Type B pancreatic cell (in vitro differentiated cells): ENCODE measurements at places on chromosomes 3 and 15. TPM values are rescaled to one million over a fixed set of nuclear protein-coding genes. Genes with fewer than 3 reads are reported as not detected.

DNA sequence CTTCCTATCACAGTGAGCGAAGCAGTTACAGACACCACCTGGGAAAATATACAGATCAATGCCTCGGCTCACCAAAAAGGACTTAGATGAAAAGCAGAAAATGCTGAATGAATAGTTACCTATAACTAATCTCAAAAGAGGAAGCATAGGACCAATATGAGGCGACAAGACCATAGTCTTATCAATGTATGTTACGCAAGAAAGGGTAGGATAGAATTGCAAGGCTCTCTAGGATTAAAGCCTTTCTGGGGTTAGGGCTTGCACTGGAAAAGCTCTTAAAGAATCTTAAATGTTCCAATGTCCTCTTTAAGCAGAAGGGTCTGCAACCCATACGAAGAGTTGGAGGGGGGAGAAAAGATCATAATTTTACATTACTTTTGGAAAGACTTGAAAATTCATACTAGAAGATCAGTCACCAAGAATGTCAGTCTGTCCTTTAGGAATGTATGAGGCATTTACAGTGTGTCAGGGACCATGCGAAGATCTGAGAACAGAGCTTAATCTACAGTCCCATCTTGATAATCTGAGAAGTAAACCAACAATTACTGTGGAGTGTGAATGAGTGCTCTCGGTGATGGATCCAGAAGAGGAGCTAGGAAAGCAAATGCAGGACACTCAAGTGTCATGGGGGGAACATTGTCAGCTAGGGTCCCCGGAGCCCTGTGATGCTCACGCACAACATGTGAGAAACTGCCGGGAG is 185.9 kb downstream of the GREM1 start:
- no peak for DNase-seq

AADACL2 gene
- total RNA-seq, result 11.7 and 43.6 TPM in 2 replicates

CELSR3 gene
- total RNA-seq, result 9.8 and 10.2 TPM in 2 replicates

GOLGA6L4 gene
- total RNA-seq, result 3.8 and 5.5 TPM in 2 replicates

KLHL40 gene
- total RNA-seq, result 0.12 TPM in 1 of 2 replicates, not detected in the other

P2RY1 gene
- total RNA-seq, result 2.3 and 3.6 TPM in 2 replicates

PDCD10 gene
- total RNA-seq, result 43.3 and 58.9 TPM in 2 replicates
